Brain (organoid and tissue), 16 donors: ENCODE measurements at places on chromosomes 3 and 15. TPM values are rescaled to one million over a fixed set of nuclear protein-coding genes. Genes with fewer than 3 reads are reported as not detected.

Gene FRG2C
- not detected for polyA plus RNA-seq

Gene POPDC2
- polyA plus RNA-seq: 1.6 TPM

Gene NMNAT3
- 28.1 TPM for polyA plus RNA-seq

Gene TRAIP
- 6.8 TPM for polyA plus RNA-seq

Gene HHLA2
- polyA plus RNA-seq: not detected

Gene NUSAP1
- polyA plus RNA-seq: 158 TPM

Gene LRRC31
- polyA plus RNA-seq: not detected

Gene CHL1
- 5.4 TPM for polyA plus RNA-seq

Gene SERPINI2
- polyA plus RNA-seq: not detected

Gene LYSMD4
- 4.5 TPM for polyA plus RNA-seq

Gene RPL14
- 635 TPM for polyA plus RNA-seq

Gene EPB42
- polyA plus RNA-seq: not detected

Gene MRPS22
- polyA plus RNA-seq: 29.0 TPM

Gene TRANK1
- 3.5 TPM for polyA plus RNA-seq

Gene IQCH
- polyA plus RNA-seq: 3.9 TPM

Gene ARPP21
- polyA plus RNA-seq: 9.4 TPM

Gene COL6A6
- not detected for polyA plus RNA-seq

Gene GPR15
- polyA plus RNA-seq: not detected

Gene USP13
- 10.8 TPM for polyA plus RNA-seq

Gene GUCA1C
- not detected for polyA plus RNA-seq

Gene PLCB2
- 3.9 TPM for polyA plus RNA-seq

Gene THAP10
- 5.5 TPM for polyA plus RNA-seq

Gene RCN2
- 48.6 TPM for polyA plus RNA-seq

Gene STRIT1
- polyA plus RNA-seq: not detected

Gene SLC22A14
- not detected for polyA plus RNA-seq

Gene ZCWPW2
- polyA plus RNA-seq: 0.20 TPM

Gene RGMA
- polyA plus RNA-seq: 57.8 TPM

Gene ARHGAP11A
- 9.3 TPM for polyA plus RNA-seq

Gene GBE1
- polyA plus RNA-seq: 6.4 TPM

Gene NEIL1
- 0.98 TPM for polyA plus RNA-seq

Gene ABHD14A
- 70.3 TPM for polyA plus RNA-seq

Gene SPPL2A
- polyA plus RNA-seq: 16.6 TPM

Gene GOLGA8J
- polyA plus RNA-seq: not detected

Gene CMTM8
- polyA plus RNA-seq: 4.2 TPM

Gene RPP25
- 9.4 TPM for polyA plus RNA-seq

Gene LMAN1L
- polyA plus RNA-seq: not detected

Gene IGSF11
- polyA plus RNA-seq: 11.9 TPM

Gene ZNF860
- polyA plus RNA-seq: 0.20 TPM

Gene TMOD2
- 14.9 TPM for polyA plus RNA-seq

Gene CSTA
- polyA plus RNA-seq: 0.51 TPM

Gene CYP19A1
- polyA plus RNA-seq: 0.58 TPM

Gene OR5K2
- polyA plus RNA-seq: not detected

Gene A4GNT
- polyA plus RNA-seq: not detected

Gene CP
- polyA plus RNA-seq: 8.1 TPM

Gene RABL3
- 7.0 TPM for polyA plus RNA-seq

Gene ACAP2
- 8.6 TPM for polyA plus RNA-seq

Gene SPTSSB
- polyA plus RNA-seq: 0.88 TPM

Gene TSEN2
- 7.4 TPM for polyA plus RNA-seq

Gene FBXL22
- polyA plus RNA-seq: 1.5 TPM

Gene GABRR3
- not detected for polyA plus RNA-seq
